Spinal cord (tissue), 10 donors: ENCODE measurements at places on chromosomes 12 and 14.

DNA sequence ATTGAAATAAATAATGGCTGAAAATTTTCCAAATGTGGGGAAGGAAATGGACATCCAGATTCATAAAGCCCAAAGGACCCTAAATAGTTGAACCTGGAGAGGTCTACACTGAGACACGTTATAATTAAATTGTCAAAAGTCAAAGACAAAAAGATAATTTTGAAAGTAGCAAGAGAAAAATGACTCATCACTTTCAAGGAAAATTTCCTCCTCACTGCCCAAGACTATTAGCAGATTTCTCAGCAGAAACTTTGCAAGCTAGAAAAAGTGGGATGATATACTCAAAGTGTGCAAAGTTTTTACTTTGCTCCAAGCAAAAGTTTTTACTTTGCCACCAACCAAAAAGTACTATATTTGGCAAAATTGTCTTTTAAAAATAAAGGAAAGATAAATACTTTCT is 15.9 kb upstream of the KRT83 start:
- DNase-seq = no peak

GRCh38 chr12:2023365-2023764 is 19.1 kb upstream of the DCP1B start:
- no peak for DNase-seq

DNA sequence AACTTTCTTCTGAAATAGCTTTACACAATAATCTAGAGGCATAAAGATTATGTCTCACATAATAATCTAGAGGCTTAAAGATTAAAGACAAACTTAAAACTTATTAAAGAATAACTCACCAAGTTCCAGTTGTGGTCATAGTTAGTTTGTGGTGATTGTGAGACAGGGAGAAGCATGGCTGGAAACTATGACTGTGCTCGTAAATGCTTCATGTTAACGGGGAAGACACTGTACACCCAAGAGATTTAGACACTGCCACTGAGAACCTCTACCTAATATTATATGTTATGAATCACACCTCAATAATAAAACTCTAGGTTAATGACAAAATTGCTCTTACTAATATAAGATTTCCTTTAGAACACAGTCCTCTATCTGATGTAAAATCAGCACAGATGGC is 541.6 kb downstream of the TMEM121 start:
- DNase-seq = no peak

DNA sequence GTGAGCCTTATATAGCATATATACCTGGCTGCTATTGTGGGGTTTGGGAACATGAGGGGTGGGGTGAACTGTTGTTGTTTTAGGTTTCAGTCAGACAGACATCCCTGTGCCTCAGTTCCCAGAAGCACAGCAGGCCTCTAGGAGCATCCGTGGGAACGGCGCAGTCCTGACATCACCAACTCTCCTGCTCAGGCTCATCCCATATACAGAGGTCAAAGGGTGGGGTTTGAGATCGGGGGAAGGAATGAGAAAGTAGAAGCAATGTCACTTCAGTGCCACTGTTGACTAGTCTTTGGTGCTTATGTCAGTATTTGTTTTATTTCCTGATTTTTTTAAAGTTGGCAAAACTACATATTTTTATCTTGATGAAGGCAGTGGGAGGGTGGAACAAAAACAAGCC is 43.1 kb upstream of the A2ML1 start:
- no peak for DNase-seq

- DNase-seq = no peak
Observed at GRCh38 chr14:77111021-77111420, 13.0 kb downstream of the CIPC start.

- DNase-seq = no peak
Observed at GRCh38 chr14:95465358-95465757, 51.1 kb downstream of the SYNE3 start.

GRCh38 chr12:89919241-89919906 is 210.7 kb upstream of the ATP2B1 start:
- DNase-seq = no peak

GRCh38 chr12:25725470-25725869 is 172.4 kb upstream of the LMNTD1 start:
- DNase-seq = no peak

- DNase-seq = no peak
Observed at GRCh38 chr12:104605685-104606084, 148.9 kb downstream of the CHST11 start.

- peak; percentile 77 for DNase-seq
Observed at GRCh38 chr12:52029685-52030084, 21.6 kb upstream of the NR4A1 start.

- DNase-seq = no peak
Observed at GRCh38 chr14:81802341-81802740, 268.7 kb upstream of the SEL1L start.

DNA sequence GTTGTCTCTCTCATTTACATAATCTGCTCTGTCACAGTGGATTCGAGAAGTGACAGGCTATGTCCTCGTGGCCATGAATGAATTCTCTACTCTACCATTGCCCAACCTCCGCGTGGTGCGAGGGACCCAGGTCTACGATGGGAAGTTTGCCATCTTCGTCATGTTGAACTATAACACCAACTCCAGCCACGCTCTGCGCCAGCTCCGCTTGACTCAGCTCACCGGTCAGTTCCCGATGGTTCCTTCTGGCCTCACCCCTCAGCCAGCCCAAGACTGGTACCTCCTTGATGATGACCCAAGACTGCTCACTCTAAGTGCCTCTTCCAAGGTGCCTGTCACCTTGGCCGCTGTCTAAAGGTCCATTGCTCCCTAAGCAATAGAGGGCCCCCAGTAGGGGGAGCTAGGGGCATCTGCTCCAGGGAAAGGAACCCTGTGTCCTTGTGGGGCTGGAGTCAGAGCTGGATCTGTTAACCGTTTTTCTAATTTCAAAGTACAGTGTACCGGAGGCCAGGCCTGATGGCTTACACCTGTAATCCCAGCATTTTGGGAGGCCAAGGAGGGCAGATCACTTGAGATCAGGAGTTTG is 5.1 kb downstream of the ERBB3 start:
- no peak for DNase-seq

GRCh38 chr12:71469258-71469750 is 29.7 kb downstream of the LGR5 start:
- no peak for DNase-seq

GRCh38 chr12:84572196-84572595 is 340.4 kb downstream of the SLC6A15 start:
- DNase-seq = no peak

- no peak for DNase-seq
Observed at GRCh38 chr14:99312106-99312505, 40.1 kb upstream of the BCL11B start.

GRCh38 chr14:71592361-71592760 is 339.9 kb upstream of the RGS6 start:
- no peak for DNase-seq

DNA sequence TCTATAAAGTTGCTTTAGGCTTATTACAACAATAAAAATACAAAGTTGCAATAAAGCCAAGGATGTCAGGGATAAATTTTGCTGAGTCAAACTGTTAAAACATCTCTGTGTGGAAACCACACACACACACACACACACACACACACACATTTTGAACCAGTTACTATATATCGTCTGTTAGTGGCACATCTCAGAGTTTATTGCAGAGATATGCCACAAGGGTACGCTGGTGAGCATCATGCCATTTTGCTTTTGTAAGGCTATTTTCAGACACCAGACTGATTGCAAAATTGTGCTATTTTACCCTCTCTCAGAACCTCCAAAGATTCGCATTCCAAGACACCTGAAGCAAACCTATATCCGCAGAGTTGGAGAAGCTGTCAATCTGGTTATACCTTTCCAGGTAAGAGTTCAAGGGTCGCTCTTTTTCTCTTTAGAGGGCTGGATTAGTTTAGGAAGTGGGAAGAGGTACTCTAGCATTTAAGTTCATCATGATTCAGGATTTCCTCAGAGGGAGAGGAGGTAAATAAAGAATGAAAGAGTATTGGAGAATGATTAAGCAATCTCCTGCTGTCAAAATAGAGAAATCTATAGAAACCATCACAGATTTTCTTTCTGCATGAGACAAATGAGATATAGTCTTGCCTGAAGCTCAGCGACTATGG is 27.3 kb upstream of the CHPT1 start:
- peak; percentile 12 for DNase-seq

DNA sequence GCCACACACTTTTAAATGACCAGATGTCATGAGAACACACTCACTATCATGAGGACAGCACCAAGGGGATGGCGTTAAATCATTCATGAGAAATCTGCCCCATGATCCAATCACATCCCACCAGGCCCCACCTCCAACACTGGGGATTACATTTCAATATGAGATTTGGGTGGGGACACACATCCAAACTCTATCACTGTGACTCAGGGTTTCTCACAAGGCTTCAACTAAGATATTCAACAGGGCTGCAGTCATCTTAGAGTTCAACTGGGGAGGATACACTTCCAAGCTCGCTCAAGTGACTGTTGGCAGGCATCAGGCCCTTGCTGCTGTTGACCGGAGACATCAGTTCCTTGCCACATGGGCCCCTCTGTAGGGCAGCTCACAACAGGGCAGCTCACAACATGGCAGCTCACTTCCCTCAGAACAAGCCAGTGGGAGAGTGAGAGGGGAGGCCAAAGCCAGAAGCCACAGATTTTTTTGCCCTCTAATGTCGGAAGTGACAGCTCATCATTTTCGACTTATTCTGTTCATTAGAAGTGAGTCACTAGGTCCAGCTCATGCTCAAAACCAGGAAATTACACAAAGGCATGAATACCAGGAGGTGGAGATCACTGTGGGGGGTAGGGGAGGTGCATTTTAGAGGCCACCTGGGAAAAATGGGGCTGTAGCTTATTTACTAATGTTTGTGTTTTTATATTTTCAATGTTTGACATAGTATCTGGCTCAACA is 50.8 kb upstream of the PTHLH start:
- DNase-seq = no peak

GRCh38 chr14:97848317-97848980 is 1051.3 kb downstream of the VRK1 start:
- peak; percentile 72 for DNase-seq

DNA sequence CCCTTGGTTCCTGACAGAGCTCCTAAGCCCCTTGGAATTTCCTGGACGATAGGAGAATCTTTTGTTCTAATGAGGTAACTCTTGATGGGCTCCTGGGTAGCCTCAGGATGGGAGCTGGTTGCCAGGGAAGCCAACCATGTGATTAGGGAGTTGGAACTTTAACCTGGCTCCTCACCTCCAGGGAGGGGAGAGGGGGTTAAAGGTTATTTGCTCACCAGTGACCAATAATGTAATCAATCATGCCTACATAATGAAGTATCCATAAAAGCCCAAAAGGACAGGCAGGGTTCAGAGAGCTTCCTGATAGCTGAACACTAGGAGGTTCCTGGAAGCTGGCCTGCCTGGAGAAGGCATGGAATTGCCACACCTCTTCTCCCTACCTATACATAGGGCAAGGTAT is 6.2 kb upstream of the CNOT2 start:
- no peak for DNase-seq

DNA sequence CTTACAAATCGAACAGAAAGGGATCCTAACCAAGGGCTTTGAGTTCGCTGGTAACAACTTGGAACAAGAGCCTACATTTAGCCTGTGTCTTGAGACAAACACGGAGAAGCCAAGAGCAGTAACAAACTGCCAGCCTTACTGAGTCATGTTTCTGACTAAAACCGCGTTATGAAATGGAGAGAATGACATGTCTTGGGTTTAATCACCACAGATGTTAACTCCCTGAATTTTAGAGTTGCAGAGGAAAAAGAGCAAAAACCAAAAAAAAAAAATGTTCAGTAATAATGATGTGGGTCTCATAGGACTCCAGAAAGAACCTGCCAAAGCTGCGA is 1.0 kb downstream of the BLTP3B start:
- no peak for DNase-seq

DNA sequence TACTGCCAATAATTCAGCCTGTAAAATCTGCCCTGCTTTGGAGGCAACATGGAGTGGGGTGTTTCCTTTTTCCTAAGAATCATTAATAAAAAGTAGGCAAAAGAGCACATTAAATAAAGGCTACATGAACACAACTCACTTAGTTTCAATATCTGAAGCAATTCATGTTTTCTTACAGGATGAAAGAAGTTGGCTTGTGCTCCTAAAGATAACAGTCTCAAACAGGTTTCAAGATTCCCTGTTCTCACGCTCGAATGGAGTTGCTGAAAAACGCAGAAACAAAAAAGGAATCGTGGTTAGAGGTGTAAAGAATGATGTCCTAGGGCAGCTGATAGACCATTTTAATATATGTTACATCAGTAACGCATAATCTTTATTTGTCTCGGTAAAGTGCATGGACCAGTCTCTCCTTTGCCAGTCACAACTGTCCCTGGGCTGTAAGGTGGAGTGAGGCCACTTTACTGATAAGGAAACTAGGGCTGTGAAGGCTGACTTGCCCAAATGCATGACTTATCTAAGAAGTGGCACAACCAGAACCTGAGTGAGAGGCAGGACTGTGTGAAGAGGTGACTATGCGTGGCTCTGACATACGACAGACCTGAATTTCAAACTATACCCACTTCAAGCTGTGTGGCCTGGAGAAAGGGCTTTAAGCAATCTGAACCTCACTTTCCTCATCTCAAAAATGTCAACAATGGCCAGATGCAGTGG is 12.6 kb downstream of the GIT2 start:
- no peak for DNase-seq

- no peak for DNase-seq
Observed at GRCh38 chr12:122394626-122395194, 27.8 kb downstream of the CLIP1 start.

DNA sequence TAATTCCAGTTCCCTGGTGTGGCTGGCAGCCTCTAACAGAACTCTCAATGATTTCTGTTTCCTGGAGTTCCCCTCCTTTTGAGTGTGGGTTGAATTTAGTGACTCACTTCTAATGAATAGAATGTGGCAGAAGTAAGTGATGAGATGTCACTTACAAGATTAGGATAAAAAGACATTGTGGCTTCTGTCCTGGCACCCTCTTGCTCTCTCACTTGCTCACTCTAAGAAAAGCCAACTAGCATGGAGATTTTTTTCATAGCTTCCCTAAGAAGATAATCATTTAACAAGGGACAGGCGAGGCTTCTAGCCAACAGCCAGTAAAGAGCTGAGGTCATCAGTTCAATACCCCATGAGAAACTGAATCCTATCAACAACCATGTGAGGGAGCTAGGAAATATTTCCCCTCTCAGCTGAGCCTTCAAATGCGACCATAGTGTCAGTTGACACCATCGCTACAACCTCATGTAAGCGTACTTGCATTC is 156.7 kb downstream of the TMTC3 start:
- no peak for DNase-seq

DNA sequence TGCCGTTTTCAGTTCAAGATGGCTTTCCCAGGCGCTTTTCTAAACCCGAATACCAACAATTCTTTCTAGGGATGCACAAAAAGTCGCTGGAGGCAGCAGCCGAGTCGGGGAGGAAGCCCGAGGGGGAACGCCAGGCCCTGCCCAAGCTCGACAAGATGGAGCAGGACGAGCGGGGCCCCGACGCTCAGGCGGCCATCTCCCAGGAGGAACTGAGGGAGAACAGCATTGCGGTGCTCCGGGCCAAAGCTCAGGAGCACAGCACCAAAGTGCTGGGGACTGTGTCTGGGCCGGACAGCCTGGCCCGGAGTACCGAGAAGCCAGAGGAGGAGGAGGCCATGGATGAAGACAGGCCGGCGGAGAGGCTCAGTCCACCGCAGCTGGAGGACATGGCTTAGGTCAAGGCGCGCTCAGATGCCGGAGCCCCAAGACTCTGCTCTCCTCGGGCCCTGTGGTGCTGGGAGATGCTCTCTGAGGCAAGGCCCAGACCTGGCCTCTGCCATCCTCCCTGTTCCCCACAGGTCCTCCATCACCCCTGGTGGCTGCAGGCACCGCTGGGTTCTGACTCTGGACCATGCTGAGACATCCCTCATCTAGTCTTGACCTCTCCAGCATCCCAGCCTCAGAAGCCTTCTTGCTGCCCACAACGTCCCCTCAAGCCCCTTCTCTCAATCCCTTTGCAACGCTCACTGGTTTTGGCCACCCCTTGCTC is 21.4 kb downstream of the VSX2 start:
- DNase-seq = no peak
